CD4-positive, CD25-positive, alpha-beta regulatory T cell (primary cell): ENCODE measurements at places on chromosomes 2 and 18.

- DNase-seq = no peak
Measured at GRCh38 chr2:235406430-235406829, 87.4 kb upstream of the AGAP1 start.

DNA sequence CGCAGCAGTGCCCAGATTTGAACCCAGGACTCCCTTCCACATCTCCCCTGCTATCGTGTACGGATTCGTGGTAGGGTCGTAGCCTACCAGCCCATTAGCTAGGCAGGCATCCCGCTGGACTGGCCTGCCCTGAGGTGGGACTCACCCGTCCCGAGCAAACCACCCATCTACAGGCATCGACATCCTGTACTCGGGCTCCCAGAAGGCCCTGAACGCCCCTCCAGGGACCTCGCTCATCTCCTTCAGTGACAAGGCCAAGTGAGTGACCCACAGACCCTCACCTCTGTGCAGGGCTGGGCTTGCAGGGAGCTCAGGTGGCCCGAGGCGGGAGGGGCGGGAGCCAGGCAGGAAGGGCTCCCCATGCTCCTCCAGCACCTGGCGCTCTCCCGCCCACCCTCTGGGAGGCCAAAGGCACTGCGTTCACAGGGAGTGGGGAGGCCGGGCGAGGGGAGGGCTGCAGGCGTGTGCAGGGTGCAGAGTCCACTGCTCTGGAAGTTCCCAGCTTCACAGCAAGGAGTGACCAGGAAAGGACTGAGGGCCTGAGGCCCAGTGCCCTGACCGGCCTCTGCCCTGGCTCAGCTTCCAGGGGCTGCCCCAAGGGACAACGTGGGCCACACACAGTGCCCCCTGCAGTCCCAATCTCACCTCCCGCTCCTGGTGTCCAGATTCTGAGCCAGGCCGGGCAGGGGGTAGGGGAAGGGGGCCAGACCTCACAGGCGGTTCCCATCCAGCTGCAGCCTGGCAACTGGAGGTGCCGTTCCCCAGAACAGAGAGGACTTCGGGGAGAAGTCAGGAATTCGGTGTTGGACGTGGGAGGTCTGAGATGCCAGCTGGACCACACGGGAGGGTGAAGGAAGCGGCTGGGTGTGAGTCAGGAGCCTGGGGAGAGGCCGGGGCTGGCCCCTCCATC is 5.4 kb downstream of the AGXT start:
- DNase-seq = no peak

GRCh38 chr18:68640861-68641260 is 74.0 kb downstream of the TMX3 start:
- DNase-seq = no peak

DNA sequence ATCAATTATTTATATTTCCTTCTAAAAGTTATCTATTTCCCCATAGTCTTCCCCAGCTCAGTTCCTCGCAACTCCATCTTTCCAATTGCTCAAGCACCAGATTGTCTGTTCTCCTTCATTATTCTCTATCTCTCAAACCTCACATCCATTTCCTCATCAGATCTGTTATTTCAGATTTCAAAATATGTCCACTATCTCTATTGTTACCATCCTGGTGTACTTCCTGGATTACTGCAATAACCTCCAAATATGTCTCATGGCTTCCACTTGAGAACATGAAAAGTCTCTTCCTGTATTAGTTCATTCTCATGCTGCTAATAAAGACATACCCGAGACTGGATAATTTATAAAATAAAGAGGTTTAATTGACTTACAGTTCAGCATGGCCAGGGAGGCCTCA is 641.7 kb upstream of the ZEB2 start:
- no peak for DNase-seq

- DNase-seq = no peak
Measured at GRCh38 chr2:38601463-38602135, 1.1 kb downstream of the HNRNPLL start.

GRCh38 chr2:23381084-23381483 is 3.9 kb upstream of the KLHL29 start:
- no peak for DNase-seq

GRCh38 chr2:50782543-50782942 is 249.4 kb downstream of the NRXN1 start:
- no peak for DNase-seq

DNA sequence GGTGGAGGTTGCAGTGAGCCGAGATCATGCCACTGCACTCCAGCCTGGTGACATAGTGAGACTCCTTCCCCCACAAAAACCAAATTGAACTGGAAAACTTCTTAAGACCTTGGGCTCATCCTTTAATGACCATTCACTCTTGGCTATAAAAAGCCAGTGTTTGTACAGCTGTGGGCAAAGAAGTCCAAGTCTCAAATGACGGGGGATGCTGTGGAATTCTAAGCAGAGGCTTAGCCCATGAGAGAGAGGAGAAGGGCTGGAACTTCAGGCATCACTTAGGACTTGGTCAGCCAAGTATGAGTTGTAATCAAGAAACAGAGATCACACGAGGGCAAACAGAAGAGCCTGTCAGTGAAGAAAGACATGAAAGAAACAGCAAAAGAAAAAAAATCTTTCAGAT is 79.3 kb upstream of the POU3F3 start:
- no peak for DNase-seq

DNA sequence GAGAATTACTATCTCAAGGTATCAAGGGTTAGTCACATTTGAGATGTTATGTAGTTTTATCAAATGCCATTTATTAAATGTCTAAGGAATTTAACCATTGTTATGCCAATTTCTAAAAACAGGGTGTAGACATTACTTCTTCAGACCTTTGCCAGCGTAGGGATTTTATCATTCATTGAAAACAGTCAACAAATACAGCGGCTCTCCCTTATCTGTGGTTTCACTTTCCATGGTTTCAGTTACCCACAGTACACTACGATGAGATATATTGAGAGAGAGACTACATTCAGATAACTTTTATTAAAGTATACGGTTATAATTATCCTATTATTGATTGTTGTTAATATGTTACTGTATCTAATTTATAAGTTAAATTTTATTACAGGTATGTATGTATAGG is 234.7 kb downstream of the TMX3 start:
- DNase-seq = no peak

GRCh38 chr2:47026748-47027534 is 111.3 kb upstream of the MCFD2 start:
- no peak for DNase-seq

DNA sequence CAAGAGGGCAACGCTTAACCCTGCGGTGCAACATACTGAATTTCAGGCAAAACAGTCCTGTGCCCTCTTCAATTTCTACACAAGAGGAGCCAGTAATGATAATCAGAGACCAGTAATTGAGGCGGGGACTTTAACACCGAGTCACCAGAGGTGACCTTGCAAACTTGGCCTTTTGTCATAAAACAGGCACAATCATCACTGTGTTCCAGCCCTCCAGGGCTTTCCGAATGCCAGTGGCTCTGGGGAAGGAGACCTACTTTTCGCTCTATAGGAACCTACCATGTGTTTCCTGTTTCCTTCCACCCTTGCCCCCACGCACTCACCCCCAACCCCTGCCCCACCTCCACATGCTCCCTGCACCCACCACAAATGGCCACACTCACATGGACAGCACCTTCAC is 47.2 kb upstream of the LOXHD1 start:
- DNase-seq = no peak

DNA sequence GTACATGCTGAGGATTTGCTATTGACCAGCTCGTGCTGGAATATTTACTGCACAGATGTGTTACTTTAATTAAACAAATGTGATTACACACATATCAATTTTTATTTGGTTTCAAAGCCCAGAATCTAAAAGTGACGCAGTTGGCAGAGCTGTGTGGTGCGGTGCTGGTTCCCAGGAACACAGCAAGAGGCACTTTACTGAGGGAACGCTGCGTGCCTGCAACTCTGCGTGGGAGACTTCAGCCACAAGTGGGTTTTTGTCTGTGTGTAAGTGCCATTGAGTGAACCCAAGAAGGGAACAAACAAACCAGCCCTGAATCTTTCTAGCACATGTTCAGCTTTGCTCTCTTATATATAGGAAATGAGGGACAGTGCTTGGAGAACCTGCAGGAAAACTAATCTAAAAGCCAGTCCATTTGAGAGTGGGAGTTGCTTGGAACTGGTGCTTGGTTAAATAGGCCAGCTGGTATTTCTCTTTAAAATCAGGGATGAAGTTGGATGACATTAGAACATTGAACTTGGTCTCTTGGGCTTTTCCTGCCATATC is 196.6 kb upstream of the CELF4 start:
- no peak for DNase-seq

GRCh38 chr2:18432999-18433398 is 127.5 kb downstream of the RDH14 start:
- DNase-seq = no peak

DNA sequence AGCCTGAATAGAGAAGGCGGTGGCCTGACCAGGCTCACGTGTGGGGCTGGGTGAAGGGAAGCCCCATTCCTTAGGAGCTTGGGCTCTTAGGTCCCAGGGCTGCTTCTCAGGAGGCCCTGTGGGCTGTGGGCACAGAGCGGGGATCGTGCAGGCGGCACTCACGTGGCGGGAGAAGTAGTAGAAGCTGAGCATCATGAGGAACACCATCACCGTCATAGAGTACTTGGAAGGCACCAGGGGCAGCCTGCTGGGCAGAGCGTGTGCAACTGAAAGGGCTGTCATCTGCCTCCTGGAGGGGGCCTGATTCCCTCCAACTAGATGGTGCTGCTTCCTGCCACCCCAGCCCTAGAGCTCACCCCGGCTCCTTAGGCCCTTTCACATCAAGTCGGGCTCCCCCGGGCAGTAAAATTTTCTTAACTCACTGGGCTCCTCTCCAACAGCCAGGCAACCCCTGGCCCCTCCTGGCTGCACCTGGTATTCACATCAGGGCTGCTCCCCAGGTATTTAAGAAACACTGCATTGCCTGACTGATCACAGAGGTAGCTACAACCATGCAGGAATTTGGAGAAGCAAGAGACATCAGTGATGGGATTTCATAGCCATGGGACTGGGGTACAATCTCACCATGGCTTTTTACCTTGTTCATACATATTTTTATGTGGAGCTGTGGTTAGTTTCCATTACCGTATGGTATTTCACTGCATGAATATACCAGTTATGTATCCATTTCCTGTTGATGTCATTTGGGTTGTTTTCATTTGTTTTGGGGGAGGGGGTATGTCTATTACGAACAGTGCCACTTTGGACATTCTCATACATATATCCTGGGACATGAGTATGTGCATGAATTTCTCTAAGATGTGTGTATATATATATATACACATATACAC is 32.9 kb downstream of the CENPO start:
- peak; percentile 37 for DNase-seq

GRCh38 chr2:15136639-15137038 is 424.5 kb downstream of the NBAS start:
- no peak for DNase-seq

DNA sequence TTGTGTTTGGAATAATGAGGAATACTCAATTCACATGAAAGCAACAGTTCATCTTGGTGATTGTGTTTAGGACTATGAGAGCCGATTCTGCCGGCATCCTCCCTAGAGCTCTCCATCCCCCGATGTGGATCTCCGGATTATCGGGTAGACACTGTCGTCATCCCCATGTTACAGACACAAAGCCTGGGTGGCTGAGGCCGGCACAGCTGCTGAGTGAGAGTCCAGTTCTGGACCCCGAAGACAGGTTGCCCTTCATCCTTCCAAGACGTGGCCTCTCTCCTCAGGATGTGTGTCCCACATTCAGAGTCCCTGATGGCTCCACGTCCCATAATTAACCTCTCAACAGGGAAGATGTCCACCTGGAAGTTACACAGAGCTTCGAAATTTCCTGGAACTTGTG is 129.3 kb downstream of the HDAC4 start:
- no peak for DNase-seq

GRCh38 chr2:102126660-102127059 is 15.9 kb upstream of the IL1R1 start:
- DNase-seq = no peak

- no peak for DNase-seq
Measured at GRCh38 chr2:9941196-9941995, 10.1 kb upstream of the GRHL1 start.

GRCh38 chr18:77062518-77063003 is 70.0 kb downstream of the MBP start:
- DNase-seq = peak; percentile 95

GRCh38 chr2:105744909-105745853 is at the start of gene NCK2:
TSS of gene NCK2 (plus strand) at chr2:105744912. CDS start at chr2:105855064, 110,152 bp downstream.
- no peak for DNase-seq

DNA sequence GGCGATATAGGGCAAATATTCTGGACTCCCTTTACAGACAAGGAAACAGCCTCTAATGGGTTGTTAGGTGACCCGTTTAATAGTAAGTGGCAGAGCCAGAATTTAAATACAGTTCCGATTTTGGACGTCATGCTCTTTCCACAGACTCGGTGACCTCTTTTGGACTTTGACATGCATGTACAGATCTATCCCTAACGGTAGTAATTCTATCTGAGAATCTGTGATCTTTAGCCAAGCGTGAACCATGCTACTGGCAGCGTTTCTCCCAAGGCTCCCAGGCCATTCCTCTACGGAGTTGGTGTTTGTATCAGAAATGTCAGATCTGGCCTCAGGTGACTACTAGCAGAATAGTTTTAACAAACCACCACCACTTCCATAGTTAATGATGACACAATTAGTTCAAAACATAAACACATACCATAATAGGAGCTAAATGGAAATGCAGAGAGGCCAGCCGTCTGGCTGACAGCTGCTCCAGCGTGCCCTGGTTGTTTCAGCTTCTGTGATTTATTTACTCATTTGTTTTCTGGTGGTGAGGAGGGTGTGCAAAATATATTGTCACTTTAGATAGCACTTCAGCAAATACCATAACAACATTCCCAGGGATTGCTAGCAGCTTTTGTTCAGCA is 304.6 kb upstream of the LYPD1 start:
- DNase-seq = no peak

DNA sequence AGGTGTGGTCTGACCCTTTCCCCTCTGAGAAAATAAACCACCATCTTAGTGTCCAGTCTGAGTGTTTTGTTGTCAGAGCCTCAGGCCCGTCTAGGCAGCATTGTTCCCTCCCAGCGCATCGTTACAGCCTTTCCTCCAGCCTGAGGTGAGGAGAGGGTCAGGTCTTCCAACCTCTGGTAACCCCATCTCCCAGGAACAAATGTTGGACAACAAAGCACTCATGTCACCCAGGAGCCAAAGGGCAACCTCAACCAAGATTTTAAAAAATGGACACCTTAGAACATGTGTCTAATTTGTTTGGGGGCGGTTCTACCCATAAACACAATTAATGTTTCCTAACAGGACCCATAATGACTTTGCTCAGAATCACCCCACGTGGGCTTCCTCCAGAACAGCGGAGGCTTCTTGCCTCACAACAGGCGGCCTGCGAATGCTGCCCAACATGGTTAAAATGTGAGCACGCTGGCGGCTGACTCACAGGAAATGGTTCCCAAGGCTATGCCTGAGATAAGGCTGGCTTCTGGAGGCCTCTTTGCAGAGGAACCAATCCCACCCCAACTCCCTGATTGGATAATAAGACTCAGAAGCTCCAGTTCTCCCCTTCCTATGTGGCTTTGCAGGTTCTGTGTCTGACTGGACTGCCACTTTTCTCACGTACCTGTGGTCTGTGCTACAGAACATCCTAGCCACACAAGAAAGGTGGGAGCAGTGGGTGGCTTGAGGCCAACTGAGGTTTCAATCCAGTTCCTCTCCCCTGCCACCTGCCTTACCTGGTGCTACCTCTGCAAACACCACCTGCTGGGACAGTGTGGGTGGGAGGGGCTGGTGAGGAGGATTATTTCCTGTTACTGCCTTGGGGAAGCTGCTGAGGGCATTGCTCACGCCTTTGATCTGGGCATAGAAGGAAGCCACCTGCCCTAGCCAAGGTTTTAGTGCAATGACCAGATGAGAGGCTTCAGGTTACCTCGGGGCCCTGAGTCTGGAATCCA is 108.8 kb downstream of the B3GNT2 start:
- peak; percentile 13 for DNase-seq

- DNase-seq = no peak
Measured at GRCh38 chr2:165113414-165113813, 90.4 kb downstream of the SCN3A start.
